Calu3 (cell line): ENCODE measurements at places on chromosomes 1 and 21. TPM values are rescaled to one million over a fixed set of nuclear protein-coding genes. Genes with fewer than 3 reads are reported as not detected.

DNA sequence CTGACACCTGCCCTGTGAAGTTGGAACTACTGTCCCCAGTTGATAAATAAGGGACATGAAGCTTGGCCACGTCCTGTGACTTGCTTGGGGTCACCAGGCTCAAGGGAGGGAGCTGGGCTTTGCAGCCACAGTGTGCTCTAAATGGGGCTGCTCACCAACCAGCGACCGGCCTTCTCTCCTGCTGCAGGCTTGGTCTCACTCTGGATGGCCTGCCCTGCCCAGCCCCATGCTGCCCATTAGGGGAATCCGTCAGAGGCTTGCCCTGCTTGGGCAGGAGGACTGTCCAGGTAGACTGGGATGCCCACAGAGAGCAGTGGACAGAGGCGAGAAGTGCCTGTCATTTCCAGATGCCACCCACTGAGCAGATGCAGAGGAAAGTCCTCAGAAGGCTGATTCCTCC, 1.2 kb upstream of the CENPS start:
- DNase-seq: no peak

GRCh38 chr1:14598007-14598497, 433 bp upstream of the KAZN start:
- no peak for DNase-seq

DNA sequence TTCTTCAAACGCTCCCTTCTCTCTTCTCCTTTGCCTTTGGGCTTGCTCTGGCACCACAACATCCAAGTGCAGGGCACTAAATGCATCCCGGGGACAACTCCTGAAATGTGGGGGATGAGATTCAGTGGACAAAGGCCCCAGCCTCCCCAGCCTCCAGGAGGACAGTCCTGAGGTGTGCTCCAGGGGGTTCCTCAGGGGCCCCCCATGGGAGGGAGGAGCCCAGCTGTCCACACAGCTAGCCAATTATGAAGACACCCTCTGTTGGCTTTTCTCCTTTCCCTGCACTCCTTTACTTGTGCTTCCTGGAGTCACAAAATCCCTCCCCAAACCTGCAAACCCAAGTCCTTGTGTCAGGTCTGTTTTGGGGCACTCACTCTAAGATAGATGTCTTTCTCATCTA, 735.4 kb downstream of the PTPRU start:
- no peak for DNase-seq

GRCh38 chr1:197781968-197782721, 6.9 kb upstream of the DENND1B start:
- DNase-seq: no peak

DNA sequence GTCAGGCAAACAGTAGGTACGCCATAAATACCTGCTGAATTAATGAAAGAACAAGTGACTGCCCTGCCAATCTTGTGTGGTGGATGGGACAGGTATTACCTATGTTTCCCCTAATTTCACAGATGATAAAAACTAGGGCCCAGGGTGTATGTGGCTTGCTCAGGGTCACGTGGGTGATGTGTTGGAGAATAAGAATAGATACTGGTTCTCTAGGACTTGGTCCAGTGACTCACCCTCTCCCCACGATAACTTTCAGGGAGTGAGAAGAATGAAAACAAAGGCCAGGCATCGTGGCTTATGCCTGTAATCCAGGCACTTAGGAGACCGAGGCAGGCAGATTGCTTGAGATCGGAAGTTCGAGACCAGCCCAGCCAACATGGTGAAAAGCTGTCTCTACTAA, 26.7 kb downstream of the SLC26A9 start:
- no peak for DNase-seq

DNA sequence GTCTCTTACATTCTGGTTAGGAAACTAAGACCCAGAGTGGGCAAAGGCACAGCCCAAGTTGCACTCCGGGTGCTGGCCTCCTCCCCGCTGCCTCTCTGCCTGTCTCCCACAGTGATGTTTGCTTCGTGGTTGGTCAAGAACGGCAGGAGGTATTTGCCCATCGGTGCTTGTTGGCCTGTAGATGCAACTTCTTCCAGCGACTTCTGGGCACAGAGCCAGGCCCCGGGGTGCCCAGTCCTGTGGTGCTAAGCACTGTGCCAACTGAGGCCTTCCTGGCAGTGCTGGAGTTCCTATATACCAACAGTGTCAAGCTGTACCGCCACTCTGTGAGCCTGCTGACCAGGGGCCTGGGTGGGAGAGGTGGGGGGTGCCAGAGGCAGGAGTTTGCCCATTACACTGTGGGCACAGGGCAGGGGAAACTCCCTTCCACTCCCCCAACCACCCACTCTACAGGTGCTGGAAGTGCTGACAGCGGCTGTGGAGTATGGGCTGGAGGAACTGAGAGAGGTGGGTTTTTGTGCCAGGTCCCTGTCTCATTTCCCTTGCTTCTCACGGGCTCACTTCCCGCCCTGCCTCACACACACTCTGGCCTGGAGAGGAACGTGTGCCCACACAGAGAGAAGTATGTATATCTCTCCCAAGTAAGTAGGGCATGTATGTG, 1.9 kb downstream of the BTBD19 start:
- peak; percentile 55 for DNase-seq

DNA sequence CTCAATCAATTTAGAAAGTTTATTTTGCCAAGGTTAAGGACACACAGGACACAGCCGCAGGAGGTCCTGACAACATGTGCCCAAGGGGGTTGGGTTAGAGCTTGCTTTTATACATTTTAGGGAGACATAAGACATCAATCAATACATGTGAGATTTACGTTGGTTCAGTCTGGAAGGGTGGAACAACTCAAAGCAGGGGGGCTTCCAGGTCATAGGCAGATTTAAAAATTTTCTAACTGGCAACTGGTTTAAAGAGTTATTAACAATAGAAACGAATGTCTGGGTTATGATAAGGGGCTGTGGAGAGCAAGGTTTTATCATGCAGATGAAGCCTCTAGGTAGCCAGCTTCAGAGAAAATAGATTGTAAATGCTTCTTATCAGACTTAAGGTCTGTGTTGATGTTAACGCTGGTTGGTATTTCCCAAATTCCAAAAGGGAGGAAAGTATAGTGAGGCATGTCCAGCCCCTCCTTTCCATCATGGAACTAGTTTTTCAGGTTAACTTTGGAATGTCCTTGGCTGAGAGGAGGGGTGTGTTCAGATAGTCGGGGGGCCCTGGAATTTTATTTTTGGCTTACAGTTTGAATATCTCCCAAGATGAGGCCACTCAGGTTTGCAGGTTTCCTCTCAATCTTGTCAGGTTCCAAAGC, 31.0 kb upstream of the TGFBR3 start:
- DNase-seq: no peak

- DNase-seq: no peak
Observed at GRCh38 chr1:106912131-106912530, 144.3 kb upstream of the PRMT6 start.

GRCh38 chr1:40372658-40373322, 737 bp upstream of the SMAP2 start:
- no peak for DNase-seq

- peak; percentile 8 for DNase-seq
Observed at GRCh38 chr21:31731056-31731856, 662 bp downstream of the SCAF4 start.

- peak; percentile 5 for DNase-seq
Observed at GRCh38 chr1:242691610-242691945, 167.1 kb upstream of the PLD5 start.

GRCh38 chr1:230157420-230158390, 90.7 kb downstream of the GALNT2 start:
- DNase-seq: peak; percentile 11

DNA sequence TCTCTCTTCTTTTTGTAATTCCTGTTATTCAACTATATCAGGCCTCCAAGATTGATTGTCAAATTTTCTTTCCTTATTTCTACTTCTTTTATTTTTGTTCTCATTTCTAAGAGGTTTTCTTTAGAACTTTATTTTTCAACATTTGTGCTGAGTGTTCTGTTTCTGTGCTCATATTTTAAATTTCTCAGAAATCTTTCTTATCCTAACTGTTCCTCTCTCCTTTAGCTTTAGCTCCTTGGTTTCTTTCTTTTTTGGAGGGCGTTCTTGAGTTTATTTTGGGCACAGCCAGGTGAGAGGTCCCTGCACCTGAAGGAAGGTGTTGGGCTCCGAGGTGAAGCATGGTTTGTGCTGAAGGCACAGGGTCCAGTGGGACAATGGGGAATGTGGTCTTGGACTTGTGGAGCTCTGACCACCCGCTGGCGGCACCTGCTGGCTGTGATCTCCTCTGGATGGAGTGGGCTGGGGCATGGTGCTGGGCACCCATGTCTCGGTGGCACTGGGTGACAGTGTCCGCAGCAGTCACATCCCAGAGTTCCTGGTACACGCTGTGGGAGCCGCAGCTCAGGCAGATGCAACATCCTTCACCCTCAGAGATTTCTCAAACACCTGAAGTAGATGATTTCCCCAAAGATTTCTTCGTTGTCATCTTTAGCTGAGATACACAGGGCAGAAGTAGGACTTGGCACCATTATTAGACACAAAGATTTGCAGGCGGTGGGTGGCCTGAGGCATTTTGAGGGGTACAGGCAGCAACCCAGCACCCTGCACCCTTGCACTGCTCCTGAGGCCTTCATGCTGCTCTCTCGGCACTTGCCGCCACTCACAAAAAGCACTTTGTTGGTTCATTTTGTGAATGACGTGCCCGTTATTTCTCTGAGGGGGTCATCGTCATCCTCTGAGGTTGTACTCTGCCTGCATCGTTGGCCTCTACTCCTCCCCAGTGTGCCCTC, 38.2 kb upstream of the DIP2A start:
- no peak for DNase-seq

GRCh38 chr21:30468900-30469714, 11.1 kb downstream of the KRTAP19-1 start:
- no peak for DNase-seq

DNA sequence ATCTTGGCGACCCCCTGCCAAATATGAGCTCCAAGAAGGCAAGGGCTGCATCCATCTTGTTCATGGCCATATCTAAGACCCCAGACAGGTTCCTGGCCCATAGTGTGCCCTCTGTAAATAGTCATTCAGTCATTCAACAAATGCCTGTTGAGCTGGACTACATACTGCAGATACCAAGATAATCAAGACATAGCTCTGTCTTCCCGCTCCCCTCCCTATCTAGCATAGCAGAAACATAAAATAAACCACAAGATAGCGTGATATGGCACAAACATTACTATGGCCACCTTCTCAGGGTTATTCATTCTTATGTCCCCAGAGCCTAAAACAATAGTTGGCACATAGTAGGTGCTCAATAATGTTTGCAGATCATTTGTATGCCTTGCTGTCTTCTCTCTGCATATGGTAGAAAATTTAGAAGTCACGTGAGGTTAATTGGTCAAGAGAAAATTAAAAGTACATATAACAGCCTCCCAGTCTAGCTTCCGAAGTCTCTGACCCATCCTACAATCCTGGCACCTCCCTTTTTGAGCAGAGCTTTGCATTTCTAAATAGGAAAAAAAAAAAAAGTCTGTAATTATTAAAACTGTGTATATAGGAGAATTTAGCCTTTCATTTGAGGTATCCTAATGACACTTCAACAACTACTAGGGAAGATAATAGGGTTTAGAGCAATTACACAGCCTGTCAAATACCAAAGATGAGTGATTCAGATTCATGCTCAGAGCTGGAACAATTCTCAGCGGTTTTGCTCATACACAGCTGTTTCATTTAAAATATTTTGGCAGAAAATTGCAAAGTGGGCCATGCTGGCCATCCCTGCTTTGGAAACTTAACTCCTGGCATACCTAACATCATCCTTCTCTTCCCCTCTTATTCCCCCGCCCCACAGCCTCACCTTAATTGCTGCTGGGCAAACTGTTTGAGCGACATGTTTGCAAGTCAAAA, 219.0 kb downstream of the KAZN start:
- no peak for DNase-seq

GRCh38 chr1:103254691-103255090, 146.4 kb upstream of the COL11A1 start:
- DNase-seq: no peak

GRCh38 chr1:51168936-51169335, 66.9 kb downstream of the C1orf185 start:
- DNase-seq: no peak

- no peak for DNase-seq
Observed at GRCh38 chr1:147218606-147219005, 6.5 kb downstream of the FMO5 start.

- no peak for DNase-seq
Observed at GRCh38 chr1:76542359-76542758, 324.9 kb upstream of the ST6GALNAC5 start.

DNA sequence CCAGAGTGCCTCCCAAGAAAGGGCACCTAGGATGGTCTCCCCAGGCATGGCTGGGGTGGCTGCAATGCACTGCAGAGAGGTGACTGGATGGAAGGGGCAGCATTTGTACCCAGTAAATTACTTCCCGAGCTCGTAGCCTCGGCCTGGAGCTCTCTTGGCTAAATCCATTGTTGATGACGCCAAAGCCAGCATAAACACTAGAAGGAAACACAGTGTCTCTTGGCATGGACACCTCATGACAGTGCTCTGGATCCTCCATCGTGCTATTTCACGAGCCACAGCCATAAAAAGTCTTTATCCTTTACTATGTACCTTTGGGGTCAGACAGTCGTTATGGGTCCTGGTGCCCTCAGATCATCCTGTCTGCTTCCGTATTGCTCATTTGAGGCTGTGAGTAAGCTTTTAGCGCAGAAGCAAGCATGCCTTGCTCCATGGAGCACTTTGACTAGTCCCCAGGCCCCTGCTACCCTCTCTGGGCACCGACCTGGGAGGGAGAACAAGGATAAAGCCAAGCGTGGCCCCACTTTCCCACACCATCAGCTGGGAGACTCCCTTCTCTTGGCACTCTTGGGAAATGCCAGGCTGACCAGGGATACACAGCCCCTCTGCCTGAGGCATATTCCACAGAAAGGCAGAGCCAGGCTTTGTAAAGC, 10.3 kb upstream of the PRELP start:
- no peak for DNase-seq

Gene RGS13
- total RNA-seq: not detected in 2 replicates

Gene HCRTR1
- not detected in 2 replicates for total RNA-seq

Gene CASQ1
- total RNA-seq: not detected in 2 replicates

Gene CR2
- total RNA-seq: 0.83 and 2.6 TPM in 2 replicates

Gene HSPA13
- total RNA-seq: 31.9 and 36.6 TPM in 2 replicates

Gene AZIN2
- 3.3 and 3.6 TPM in 2 replicates for total RNA-seq

Gene NCMAP
- total RNA-seq: 63.9 and 78.8 TPM in 2 replicates

Gene SPRR3
- total RNA-seq: 6.2 and 26.7 TPM in 2 replicates

Gene A3GALT2
- total RNA-seq: 0.61 TPM in 1 of 2 replicates, not detected in the other
